Stimulated activated CD4-positive, alpha-beta T cell treated with anti-CD3 and anti-CD28 coated beads, Interleukin-15, amount 100 ng/mL, for 48 hours (primary cell): ENCODE measurements at places on chromosomes 7 and 10.

DNA sequence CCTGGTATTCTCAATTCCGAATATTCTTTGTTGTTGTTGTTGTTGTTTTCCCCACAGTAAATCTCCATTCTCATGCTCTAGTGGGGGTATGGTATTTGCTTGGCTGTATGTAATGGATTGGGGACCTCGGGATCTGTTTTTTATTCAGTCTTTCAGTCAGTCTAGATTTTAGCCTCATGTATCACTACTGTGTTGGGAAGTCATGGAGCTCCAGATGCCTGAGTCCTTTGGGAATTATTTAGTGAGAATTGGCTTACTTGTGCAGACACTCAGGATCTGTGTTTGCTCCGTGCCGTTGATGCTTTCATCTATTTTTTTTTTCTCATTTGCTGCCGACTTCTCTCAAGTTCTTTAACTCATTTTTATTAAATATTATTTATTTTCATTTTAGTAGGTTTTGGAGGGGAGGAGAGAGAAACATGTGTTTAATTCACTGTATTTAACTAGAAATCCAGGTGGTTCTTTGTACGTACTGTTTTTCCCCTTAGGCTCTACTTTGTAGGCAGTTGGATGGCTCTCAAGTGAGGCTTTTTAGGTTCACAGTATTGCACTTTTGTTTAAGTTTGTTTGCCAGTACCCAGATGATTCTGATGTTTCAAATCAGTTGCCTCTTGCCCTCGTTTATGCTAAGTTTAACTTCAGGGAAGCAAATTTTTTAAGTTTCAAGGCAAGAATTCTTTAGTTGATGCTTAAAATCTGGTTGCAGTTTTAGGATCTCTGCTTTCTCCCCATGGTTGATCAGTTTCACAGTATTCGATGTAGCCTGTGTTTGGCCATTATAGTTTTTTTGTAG, 36.9 kb downstream of the ZNRF2 start:
- no peak for DNase-seq

DNA sequence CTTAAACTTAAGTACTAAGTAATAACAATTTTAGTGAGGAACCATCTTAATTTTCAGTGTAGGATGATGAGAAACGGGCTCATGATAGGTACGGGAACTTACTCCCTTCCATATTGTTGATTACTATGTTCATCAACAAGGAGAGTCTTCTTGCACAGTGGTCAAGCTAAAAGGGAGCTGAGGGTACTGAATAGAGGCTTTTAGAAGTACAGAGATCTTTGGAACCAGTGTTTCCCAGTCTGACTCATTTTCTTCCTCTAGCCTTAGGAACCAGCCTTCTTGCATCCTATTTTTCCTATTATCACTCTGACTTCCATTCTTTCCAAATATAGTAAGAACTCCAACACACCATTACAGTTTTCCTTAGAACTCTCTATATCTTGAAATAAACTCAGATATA, 17.6 kb upstream of the SEMA3D start:
- DNase-seq: no peak

DNA sequence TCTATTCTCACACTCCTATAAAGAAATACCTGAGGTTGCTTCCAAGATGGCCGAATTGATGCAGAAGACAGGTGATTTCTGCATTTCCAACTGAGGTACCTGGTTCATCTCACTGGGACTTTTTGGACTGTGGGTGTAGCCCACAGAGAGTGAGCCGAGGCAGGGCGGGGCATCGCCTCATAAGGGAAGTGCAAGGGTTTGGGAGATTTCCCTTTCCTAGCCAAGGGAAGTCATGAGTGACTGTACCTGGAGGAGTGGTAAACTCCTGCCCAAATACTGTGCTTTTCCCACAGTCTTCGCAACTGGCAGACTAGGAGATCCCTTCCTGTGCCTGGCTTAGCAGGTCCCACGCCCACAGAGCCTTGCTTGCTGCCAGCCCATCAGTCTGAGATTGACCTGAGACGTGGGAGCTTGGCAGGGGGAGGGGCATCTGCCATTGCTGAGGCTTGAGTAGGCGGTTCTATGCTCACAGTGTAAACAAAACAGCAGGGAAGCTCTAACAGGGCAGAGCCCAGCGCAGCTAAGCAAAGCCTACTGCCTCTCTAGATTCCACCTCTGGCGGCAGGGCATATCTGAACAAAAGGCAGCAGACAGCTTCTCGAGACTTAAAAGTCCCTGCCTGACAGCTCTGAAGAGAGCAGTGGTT, 152.2 kb downstream of the ARL4A start:
- no peak for DNase-seq

- no peak for DNase-seq
Measured at GRCh38 chr10:125549653-125550052, 133.3 kb downstream of the TEX36 start.

- DNase-seq: peak; percentile 9
Measured at GRCh38 chr7:91288208-91288824, 24.1 kb downstream of the FZD1 start.

- DNase-seq: no peak
Measured at GRCh38 chr7:151776876-151777494, 99.9 kb downstream of the PRKAG2 start.
